ENCODE measurements at places on chromosomes 1 and 21. TPM values are rescaled to one million over a fixed set of nuclear protein-coding genes. Genes with fewer than 3 reads are reported as not detected.

DNA sequence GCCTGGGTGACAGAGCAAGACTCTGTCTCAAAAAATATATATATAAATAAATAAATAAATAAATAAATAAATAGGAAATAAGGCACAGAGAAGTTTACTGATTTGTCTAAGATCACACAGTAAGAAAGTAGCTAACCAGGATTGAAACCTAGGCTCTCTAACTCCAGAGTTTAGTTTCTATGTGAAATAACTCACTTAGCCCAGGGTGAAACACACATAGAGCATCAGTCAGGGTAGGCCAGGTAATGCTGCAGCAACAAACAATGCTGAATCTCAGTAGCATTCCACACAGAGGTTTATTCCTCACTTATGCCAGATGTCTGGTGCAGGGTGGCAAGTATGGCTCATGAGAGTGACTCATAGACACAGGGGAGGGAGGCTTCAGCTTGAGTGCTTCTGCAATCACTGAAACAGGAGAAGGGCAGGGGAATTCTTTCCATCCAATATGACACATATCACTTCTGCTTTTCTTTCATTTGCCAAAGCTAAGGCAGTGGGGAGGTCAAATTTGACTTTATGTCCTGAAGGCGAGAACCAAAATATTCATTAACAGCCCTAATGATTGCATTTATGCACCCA is 37.1 kb upstream of the KANK4 start:
- no peak for DNase-seq

Gene PKNOX1
- total RNA-seq = 33.8 TPM

Gene KCNA3
- 105 TPM for total RNA-seq

GRCh38 chr1:44089371-44090048 is 29.1 kb upstream of the KLF17 start:
- DNase-seq = no peak

- no peak for DNase-seq
These were observed 10.4 kb downstream of the ANP32E start for GRCh38 chr1:150225546-150225945.

GRCh38 chr1:52002038-52002917 is 11.8 kb upstream of the RAB3B start:
- DNase-seq = peak; percentile 67

- DNase-seq = no peak
These were observed 23.3 kb downstream of the FTCD start for GRCh38 chr21:46131838-46132651.

DNA sequence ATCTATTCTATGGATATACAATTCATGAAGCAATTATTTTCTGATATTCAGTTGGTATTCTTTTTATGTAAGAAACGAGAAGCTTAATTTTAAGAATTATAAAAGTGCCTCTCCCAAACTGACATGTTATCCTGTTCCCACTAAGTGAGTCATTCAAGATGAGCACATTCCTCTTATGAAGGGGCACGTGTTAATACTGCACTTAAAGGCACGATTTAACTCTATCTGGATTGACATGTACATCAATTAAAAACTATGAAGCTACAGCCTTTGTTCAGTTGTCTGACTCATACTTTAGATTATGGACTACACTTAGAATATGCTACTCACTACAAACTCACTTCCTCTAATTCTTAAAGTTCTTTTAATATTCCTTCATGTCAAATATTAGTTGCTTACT is 111.6 kb downstream of the CYYR1 start:
- no peak for DNase-seq

DNA sequence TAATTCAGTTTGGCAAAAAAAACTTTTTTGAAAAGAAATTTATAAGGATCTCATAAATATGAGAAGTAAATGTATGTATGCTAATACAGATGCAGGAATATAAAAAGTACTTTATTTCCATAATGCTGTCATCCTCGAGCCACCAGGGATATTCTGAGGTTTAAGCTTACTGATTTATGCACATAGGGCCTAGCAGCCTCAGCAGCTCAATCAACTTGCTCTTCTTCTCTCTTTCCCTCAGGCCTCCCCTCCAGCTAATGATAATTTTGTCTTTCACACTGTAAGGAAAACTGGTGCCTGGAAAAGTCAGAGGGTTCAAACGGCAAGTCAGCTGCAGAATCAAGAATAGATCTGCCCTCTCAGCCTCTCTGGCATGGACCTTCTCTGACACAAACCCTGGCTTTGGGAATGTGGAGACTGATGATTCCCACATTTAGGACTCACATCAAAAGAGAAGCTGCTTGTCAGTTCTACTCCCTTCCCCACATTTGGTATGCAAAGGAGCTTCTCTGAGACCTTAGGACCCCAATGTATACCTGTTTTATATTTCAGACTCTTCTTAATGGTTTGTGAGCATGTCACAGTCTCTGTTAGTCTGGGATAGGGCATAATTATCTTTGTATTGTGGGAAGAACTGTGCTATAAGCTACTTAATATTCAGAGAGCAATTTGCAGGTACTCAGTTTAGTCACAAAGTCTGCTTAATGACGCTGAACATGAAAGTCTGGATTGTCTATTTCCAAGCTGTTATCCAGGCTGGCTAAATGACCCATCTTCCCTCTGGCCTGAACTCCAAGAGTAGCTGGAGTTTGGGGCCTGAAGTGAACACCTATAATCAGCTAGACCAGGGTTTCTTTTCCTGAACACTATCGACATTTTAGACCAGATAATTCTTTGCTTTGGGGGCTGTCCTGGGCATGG is 52.1 kb upstream of the DIPK1A start:
- no peak for DNase-seq

DNA sequence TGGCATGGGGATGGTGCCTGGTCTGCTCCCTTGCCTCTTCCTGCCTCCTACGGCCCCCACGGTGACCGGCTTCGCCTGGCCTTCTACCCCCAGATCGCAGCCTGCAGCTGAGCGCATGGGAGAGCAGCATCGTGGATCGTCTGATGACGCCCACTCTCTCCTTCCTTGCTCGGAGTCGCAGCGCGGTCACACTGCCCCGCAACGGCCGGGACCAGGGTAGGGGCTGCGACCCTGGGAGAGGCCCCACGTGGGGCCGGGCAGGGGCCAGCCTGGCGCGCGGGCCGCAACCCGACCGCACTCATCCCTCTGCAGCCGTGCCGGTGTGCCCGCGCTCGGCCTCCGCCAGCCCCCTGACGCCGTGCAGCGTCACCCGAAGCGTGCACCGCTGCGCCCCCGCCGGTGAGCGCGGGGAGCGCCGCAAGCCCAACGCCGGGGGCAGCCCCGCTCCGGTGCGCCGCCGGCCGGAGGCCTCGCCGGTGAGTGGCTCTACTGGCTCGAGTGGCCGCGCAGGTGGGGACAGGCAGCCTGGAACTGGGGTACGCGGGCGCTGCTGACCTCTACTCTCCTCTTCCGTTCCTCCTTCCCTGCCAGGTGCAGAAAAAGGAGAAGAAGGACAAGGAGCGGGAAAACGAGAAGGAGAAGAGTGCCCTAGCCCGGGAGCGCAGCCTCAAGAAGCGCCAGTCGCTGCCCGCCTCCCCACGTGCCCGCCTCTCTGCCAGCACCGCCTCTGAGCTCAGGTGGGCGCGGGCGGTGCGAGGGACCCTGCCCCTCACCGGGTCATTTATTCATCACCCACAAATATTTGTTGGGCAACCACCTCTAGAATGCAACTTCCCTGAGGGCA is 20.4 kb downstream of the MAP7D1 start:
- no peak for DNase-seq

GRCh38 chr1:180167021-180167701 is 12.5 kb downstream of the QSOX1 start:
- no peak for DNase-seq

DNA sequence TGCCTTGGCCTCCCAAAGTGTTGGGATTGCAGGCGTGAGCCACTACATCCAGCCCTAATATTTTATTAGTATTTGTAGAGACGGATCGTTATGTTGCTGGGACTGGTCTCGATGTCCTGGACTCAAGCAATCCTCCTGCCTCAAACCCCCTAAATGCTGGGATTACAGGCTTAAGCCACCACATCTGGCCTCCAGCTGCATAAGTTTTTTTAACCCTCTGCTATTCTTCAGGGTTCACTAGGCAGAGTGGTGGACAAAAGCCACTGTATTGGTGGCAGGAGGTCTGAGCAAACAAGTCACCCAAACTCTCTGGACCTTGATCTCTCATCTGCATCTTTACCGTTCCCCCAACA is 10.1 kb upstream of the CLIC4 start:
- no peak for DNase-seq

- DNase-seq = no peak
These were observed 199.2 kb upstream of the ST6GALNAC5 start for GRCh38 chr1:76668046-76668445.

Gene GBP6
- 0.19 TPM for total RNA-seq

Gene CELA3A
- not detected for total RNA-seq

Gene RBP7
- not detected for total RNA-seq

Gene S100A13
- total RNA-seq = 5.0 TPM

Gene GJA8
- total RNA-seq = not detected

GRCh38 chr1:30609336-30609998 is 113.9 kb downstream of the MATN1 start:
- DNase-seq = no peak

GRCh38 chr1:169367096-169367685 is 406 bp downstream of the NME7 start:
- no peak for DNase-seq

Gene RNU1-2
- total RNA-seq = 3,879 TPM

DNA sequence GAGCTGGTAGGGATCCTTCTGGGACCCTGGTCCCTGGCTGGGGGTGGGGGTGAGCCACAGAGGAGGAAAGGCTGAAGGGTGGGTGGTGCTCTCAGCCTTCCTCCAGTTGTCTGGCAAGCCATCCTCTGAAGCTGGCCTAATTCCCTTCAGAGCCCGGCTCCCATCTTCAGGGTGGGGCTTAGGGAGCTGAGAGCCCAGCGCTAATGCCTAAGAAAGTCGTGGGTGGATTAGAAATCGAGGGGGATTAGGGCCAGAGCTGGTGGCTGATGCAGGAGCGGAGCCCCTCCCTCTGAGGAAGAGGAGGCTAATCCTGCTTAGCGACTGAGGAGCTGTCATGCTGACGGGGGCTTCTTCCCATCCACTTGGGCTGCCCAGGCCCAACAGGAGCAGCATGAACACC is 30.8 kb upstream of the DMBX1 start:
- DNase-seq = no peak

DNA sequence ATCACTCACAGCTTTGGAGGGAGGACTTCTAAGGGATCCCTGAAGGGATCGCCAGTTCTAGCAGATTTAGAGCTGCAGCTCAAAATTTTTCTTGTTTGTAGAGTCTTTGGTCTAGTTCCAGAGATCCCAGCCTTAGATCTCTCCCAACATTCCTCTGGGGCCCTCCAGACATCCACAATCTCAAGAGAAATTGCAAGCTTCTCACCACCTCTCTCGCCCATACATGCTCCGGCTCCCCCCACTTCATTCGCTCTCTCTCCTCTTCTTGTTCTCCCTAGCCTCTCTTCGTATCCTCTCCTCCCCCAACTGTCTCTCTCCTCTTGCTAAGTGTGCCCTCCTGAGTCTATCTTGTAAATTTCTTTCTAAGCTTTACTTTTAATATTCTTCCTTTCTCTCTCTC is 15.1 kb upstream of the TUT4 start:
- DNase-seq = no peak

DNA sequence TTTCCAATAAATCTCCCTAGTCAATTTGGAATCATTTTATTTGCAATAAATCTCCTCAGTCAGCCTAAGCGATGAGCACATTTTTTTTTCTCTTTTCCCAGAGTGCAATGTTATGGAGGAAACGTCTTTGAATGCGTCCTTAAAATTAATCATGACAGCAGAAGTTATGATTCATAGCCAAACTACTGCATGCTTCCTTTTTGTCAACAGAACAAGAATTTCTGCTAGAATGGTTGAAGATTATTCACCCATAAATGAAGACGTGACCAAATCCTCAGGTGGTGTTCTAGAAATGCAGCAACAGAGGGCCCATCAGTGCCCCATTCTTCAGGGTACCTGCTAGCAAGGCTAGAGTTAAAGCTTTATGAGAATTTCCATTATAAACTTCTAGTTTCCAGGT is 407.9 kb upstream of the PKN2 start:
- DNase-seq = no peak

Data from natural killer cell treated with Interleukin-12 subunit alpha and Interleukin-12 subunit beta and Interleukin-15 and Interleukin-18, amount 100 ng/mL, for 72 hours (primary cell).